AG09309 (cell line): ENCODE measurements at places on chromosomes 5 and 9.

- peak; percentile 29 for DNase-seq
Observed at GRCh38 chr9:114516913-114517312, 11.6 kb upstream of the WHRN start.

DNA sequence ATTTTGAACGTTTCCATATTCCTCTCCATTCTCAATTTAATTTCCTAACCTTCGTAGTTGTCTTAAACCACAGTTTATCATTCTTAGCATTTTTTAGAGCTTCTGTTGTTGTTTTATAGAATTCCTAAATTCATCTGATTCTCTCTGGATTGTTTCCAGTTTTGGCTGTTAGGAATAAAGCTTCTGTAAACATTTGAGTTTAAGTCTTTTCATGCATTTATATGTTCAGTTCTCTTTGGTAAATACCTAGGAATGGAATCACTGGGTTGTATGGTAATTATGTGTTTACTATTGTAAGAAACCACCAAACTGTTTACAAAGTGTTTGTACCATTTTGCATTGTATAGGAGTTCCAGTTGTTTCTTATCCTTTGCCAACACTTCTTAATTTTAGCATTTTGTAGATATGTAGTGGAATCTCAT is 29.7 kb downstream of the GPR21 start:
- DNase-seq = peak; percentile 35

DNA sequence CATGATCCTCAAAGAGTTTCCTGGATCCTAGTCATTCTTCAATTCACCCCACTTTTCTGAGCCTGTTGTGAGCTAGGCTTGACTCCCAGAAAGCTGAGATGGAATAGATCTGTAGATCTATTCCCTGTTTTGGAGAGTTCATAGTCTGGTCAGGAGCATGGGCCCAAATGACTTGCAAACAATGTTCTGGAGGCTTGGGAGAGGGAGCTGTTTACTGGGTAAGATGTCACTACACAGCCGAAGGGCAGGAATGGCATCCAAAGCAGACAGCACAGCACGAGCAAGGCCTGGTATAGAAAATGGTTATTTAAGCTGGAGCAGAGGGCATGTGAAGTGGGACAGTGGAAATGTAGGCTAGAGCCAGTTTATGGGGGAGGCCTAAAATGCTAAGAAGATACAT is 152.5 kb upstream of the ALDH1B1 start:
- no peak for DNase-seq

DNA sequence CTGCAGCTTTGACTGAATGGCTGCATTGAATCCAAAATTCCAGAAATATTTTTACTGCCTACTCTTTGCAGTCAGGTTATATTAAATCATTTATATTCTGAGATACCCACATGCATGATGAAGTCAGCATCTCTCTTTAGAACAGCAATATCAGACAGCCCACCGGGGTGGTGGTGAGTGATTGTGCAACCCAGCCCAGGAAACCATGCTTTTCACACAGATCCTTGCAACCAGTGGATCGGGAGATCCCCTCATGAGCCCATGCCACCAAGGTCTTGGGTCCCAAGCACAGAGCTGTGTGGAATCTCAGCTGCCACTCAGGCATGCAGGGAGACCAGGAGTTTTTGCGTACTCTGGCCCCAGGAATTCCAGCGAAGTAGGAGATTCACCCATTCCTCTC is 226.5 kb downstream of the DTWD2 start:
- DNase-seq = no peak

- no peak for DNase-seq
Observed at GRCh38 chr9:133822430-133823065, 84.4 kb upstream of the SARDH start.

- peak; percentile 52 for DNase-seq
Observed at GRCh38 chr5:150317048-150318003, 14.6 kb upstream of the ARSI start.

DNA sequence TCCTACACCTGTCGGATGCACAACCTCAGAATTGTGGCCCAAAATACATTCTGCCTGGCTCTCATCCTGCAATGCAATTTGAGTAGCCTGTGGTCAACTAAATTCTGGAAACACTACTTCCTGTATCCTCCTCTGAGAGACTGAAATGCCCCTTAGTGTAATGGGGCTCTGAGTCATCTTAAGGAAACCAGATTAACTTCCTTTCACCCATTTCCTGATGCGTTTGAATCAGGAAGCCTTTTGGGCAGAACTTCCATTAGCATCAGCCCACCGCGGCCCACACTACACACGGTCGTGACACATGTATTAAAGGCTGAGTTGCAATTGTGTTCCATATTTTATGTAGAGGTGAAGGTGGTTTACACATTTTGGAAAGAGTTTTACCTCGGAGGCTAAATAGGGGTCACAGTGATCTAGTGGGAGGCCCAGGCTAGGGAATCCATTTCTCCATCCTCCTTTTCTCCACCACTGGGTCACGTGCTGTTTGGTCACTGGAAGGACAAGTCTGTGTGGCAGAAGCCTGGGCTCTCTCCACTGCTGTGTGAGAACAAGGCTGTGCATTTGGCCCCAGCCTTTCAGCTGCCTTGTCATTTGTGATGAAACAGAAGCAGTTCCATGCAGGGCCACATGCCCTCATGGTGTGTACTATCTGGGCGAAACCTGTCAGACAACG is 55.9 kb downstream of the DAP start:
- DNase-seq = no peak

- no peak for DNase-seq
Observed at GRCh38 chr5:176550275-176550831, 1.2 kb downstream of the CDHR2 start.

DNA sequence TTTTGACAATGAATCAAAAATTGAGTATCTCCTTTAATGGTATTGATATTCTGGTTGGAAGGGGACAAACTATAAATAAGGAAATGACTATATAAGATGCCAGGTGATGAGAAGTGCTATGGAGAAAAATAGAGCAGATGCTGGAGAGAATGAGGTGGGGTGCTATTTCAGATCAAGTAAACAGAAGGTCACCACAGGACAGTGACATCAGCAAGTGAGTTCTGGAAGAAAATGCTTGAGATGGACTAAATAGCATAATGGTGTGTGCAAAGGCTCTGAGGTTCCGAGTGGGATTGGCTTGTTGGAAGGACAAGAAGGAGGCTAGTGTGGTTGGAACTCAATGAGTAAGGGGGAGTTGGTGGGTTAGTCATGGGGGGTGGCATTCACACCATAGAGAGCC is 157.5 kb upstream of the SGCD start:
- DNase-seq = no peak

GRCh38 chr5:76874088-76874581 is 24.3 kb downstream of the S100Z start:
- DNase-seq = no peak

GRCh38 chr5:92222449-92222848 is 839.3 kb upstream of the ARRDC3 start:
- no peak for DNase-seq

- no peak for DNase-seq
Observed at GRCh38 chr5:127400539-127400938, 109.9 kb downstream of the MEGF10 start.

DNA sequence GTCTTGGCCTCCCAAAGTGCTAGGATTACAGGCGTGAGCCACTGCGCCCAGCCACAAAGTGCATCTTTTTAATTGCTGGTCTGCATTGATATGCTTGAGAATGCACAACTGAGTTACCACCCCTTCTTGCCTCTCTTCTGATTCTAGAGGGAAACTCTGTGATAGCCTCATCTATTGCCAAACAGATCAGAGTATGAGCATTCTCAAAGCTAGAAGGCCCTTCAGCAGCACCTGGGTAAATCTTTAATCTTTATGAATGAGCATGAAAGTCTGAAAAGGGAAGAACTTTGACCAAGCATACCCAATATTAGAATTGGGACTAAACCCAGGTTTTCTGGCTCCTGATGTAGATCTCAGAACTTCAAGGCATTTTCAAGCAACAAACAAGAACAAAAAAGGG is 298.3 kb upstream of the TNC start:
- no peak for DNase-seq

DNA sequence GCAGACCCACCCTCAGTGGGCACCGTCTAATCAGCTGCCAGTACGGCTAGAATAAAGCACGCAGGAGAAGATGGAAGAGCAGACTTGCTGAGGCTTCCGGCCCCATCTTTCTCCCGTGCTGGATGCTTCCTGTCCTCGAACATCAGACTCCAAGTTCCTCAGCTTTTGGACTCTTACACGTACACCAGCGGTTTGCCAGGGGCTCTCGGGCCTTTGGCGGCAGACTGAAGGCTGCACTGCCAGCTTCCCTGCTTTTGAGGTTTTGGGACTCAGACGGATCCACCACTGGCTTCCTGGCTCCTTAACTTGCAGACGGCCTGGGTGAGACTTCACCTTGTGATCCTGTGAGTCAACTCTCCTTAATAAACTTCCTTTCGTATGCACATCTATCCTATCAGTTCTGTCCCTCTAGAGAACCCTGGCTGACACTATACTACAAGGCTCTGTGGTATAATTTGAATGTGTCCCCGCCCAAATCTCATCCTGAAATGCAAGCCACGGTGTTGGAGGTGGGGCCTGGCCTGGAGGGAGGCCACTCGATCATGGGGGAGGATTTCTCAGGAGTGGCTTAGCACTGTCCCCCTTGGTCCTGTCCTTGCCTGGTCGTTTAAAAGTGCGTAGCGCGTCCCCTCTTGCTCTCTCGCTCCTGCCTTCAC is 31.1 kb upstream of the NRARP start:
- DNase-seq = no peak

GRCh38 chr9:29297592-29297991 is 1724.3 kb upstream of the C9orf72 start:
- DNase-seq = no peak

DNA sequence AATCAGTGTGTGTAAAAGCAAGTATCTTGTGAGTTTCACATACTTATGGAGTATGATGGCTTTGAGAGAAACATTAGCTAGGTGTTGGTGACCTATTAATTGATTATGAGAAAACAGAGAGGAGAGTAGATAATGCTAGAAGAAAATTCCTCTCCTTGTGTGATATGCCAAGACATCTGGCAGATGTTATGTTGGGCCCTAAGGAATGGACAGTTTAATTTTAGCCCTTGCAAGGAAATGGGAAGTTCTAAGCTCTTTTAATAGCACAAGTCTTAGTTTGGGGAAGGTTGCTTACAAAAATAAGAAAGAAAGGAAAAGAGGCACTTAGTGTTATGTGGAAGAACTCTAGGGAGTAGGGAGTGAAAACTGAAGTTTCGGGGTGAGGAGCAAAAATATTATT is 5.1 kb downstream of the ZNF462 start:
- DNase-seq = no peak

GRCh38 chr9:106432631-106433030 is 430.3 kb upstream of the ZNF462 start:
- no peak for DNase-seq

DNA sequence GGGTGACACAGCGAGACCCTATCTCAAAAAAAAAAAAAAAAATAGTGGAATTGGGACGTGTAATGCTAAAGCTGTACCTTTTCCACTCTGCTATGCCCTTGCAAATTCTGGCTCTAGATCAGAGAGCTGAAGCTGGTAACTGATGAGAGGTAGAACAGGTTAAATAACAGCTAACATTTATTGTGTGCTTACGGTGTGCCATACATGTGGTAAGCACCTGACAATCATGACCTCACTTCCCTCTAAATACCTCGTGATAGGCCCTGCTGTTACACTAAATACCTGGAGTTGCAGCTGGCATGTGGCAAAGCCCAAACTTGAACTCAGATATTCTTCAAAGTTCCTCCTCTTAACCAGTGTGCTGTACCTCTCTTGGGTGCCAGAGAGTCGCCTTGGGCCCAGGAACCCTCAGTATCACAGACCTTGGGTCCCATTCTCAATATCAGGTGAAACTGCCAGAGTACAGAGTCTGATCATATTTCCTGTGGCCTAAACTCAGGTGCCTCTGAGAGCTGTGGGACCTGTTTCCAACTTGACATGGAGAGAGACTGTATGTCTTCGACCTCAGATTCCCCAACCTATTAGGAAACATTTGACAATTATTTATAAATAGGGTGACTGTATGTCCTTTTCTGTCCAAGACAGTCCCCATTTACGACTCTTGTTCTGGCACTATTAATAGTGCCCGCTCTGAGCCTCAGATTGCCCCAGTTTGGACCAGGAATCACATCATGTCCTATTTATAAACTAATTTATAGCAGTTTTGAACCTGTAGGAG is 4.8 kb downstream of the ARL10 start:
- DNase-seq = no peak

DNA sequence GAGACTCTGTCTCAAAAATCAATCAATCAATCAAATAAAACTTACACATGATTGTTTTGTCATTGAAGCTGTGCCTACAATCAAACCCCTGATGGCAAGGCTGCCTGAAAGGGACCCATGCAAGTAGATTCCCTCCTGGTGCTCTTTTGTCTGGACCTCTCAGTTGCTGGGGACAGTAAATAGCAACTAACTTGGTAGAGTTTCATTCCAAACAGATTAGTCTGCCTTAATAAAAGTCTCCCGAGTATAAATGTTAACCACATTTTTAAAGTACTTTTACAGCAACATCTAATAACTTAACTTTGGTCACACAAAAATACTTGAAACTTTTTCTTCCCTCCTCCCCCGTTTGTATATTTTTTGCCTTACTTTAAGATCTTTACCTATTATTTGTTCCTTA is 105.5 kb downstream of the FEM1C start:
- DNase-seq = no peak

DNA sequence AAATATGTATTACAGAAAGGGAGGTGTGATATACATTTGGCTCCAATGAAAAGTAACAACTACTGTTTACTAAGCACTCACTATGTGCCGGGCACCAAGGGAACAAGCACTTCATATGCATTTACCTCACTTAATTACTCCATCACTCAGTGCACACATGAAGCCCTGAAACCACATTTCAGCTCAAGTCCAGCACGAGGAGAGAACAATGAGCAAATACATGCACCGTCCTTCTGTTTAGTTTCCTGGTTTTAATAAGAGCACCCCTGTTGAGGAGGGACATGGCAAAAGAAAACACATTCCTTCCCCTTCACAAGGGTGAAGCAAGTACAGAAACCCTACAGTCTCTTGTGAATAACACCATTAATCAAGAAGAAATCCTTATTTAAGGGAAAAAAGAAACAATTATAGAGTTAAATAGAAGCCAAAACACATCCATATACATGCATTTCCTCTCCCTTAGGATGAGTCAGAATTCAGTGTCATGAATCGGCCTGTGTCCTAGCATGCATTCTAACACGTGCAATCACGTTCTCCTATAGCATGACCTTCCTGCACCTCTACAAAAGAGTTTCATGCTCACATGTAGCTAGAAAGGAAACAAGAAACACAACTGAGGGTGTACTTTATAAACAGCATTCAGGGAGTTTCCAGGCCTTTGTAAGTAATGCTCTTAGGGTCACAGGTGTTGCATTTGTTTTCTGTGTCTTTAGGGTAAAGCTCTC is 411.6 kb downstream of the BNC2 start:
- DNase-seq = no peak

GRCh38 chr5:76590027-76590426 is 33.2 kb downstream of the F2RL2 start:
- no peak for DNase-seq
